Peyer's patch (tissue), 4 donors: ENCODE measurements at places on chromosomes 13 and 19.

DNA sequence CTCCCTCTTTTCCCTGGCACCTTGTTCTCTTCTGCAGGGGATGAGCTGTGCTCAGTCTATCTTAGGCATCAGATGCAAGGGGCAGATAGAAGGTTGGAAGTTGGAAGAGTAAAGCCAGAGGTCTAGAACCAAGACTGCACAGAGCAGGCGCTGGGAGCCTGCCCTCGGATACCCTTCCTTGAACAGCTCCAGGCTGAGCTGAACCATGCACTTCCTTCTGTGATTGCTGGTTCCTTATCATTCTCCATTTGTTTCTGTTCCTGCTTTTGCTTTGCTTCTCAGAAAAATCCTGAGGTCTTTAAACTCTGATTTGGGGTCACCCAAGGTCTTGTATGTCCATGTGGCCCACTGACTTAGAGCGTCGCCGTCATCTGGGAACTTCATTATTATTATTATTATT, 36.3 kb downstream of the ARHGEF18 start:
- no peak for DNase-seq

DNA sequence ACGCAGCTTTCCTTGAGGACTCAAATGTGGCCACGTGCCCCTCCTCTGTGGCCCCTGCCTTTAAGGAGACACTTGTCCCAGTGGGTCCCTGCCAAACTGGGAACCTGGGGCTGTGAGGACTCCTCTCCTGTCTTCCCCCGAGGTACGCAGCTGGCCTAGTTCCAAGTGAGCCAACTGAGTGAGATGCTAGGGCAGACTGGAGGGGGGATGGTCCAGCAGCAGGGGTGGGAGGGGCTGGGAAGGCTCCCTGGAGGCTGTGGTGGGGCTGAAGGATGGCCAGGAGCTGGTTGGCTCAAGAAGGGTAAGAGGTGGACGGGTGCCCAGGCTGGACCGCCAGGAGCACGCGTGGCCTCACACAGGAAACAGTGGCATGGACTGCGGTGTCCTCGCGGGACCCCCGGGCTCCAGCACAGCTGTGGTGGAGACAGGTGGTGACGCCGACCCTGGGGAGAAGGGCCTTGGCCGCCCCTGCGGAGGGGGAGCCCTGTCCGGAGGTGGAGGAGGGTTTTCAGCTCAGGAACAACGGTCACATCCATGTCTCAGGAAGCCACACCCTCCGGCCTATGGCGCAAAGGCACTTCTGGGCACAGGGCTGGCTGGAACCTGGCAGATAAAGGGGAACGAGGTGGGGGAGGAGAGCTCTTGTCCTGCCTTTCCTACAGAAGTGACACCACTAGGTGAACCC, 45.8 kb downstream of the MLLT1 start:
- no peak for DNase-seq

GRCh38 chr13:22486490-22486889, 694.3 kb upstream of the SGCG start:
- DNase-seq = no peak

DNA sequence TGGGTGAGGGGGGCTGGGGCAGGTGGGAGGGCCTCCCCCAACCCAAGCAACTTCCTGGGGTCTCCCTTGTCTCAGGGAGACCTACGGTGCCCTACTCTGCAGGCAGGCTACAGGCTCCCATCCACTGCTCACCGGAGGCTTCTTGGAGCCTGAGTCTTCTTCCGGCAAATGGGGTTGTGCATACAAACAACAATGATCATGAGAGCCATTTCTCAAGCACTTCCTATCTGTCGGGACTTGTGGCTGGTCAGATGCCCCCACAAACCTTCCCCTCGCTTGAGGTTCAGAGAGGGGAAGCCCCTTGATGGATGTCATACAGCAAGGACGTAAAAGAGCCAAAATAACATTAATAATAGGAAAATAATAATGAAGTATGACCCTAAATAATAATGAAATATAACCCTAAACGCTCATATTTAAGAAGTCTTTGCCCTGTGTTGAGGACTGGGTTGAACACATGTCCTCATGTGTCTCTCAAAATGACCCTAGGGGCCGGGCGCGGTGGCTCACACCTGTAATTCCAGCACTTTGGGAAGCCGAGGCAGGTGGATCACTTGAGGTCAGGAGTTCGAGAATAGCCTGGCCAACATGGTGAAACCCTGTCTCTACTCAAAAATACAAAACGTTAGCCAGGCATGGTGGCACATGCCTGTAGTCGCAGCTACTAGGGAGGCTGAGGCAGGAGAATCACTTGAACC, 727 bp downstream of the CD37 start:
- no peak for DNase-seq

DNA sequence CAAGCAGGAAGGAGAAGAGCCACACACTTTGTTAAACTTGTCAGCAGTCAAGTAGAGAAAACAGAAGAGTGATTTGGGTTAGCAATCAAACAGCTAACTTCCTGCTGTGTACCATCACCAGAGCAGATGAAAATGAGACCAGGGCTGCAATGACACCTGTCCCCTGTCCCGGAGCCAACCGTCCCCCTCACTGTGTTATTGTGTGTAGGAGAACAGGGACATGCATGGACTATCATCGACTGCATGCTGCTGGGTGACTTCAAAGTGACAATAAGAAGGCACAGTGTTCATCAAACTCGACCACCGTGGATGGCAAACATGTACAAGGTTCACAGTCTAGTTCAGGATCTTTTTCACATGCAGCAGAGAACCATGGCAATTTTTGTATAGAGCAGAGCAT, 94.0 kb upstream of the SLC15A1 start:
- no peak for DNase-seq

- DNase-seq = no peak
These were observed 189.6 kb upstream of the CSNK1A1L start for GRCh38 chr13:37295071-37295470.

DNA sequence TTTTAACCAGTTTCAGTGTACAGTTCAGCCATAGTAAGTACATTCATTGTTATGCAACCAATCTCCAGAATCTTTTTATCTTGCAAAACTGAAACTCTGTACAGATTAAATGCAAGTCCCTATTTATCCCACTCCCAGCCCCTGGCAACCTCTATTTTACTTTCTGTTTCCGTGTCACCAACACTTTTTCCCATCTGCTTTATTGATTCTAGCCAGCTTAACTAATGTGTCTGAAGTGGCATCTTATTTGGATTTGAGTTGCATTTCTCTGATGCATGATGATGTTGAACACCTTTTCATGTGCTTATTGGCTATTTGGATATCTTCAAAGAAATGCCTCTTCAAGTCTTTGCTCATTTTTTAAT, 18.9 kb downstream of the SPATA13 start:
- DNase-seq = no peak

DNA sequence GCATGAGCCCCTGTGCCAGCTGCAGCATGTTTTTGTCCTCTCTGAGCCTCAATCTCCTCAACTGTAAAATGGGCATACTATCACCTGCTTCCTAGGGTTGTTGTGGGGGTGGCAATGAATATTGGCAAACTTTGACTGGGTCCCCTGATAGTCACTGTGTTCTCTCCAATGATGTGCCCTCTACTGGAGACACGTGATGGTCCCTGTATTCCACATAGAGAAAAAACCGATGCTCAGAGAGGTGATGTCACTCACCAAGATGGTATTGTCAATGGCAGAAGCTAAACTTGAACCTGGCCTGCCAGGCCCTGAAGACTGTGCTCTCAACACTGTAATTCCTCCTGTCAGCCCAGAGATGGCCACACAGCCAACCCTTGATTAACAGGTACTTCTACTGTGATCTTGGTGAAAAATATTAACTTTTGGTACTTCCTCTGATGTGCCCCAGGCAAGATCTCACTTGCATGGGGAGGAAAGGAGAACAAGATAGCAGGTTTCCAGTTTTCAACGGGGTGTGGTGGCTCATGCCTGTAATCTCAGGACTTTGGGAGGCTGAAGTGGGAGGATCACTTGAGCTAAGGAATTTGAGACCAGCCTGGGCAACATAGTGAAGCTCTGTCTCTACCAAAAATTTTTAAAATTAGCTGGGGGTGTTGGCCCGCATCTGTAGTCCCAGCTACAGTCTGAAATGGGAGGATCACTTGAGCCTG, 3.6 kb downstream of the CEACAM20 start:
- DNase-seq = no peak

DNA sequence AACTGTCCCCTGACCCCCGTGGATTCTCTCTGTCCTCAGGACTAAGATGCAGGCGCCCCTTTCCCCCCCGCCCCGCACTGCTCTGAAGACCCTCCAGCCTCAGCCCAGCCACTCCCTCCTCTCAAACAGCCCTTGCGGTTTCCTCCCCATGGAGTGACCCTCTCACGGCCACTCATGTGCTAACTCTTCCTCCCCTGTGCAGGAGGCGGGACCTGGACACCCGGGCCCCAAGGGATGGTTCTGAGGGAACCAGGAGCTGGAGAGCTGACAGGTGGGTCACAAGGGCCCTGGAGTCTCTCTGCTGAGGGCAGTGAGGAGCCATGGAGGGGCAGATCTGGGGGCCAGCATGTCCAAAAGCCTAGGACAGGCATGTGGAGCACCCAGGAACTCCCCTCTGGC, 1.9 kb downstream of the ISOC2 start:
- no peak for DNase-seq

DNA sequence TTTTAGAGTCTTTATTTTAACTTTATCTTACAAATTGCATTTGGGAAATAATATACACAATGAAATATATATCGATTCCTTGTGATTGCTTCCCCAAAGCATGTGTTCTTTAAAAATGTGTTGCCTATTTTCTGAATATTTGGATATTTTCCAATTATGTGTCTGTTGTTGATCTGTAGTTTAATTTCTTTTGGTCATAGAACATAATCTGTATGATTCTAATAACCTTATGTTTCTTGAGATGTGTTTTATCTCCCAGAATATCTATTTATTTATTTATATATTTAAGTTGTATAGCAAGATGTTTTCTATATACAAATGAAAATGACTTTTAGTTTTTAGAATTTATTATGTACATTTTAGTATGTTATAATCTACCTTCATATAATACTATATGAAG, 710.8 kb upstream of the PCDH20 start:
- DNase-seq = no peak

- no peak for DNase-seq
These were observed 158.9 kb upstream of the SGCG start for GRCh38 chr13:23021906-23022305.

DNA sequence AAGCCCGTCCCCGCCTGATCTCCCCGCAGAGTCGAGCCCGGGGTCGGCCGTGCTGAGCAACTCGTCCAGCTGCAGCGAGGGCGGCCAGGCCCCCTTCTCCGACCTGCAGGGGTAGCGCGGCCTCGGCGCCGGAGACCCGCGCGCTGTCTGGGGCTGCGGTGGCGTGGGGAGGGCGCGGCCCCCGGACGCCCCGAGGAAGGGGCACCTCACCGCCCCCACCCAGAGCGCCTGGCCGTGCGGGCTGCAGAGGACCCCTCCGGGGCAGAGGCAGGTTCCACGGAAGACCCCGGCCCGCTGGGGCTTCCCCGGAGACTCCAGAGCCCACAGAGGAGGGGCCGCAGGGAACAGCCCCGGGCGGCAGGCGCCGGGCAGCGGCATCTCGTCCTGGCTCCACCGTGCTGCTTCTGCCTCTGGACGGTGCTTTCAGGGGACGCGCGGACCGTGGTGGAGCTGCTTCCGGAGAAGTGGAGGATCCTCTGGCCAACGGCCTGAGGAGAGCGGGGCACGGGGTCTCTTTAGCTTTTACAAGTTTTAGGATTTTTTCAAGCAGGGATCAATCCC, 8.8 kb upstream of the F7 start:
- DNase-seq = no peak

- no peak for DNase-seq
These were observed 37.6 kb downstream of the GRIK5 start for GRCh38 chr19:42032431-42032830.

DNA sequence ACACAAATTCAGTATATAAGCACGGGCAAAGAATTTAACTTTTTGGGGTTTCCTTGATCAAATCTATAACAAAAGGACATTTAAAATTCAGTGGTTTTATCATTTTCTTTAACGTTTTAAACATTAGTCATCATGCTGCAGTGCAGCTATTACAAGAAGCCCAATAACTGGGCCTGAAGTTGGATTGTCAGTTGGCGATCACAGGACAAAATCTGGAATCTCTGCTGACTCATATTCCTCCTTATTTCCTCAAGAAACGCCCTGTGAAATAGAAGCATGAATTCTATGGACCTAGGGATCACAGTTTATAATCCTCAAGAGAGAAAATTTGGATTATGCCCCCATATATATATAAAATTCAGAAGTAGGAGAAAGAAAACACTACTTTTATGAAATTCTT, 971.6 kb upstream of the MIR17HG start:
- no peak for DNase-seq

DNA sequence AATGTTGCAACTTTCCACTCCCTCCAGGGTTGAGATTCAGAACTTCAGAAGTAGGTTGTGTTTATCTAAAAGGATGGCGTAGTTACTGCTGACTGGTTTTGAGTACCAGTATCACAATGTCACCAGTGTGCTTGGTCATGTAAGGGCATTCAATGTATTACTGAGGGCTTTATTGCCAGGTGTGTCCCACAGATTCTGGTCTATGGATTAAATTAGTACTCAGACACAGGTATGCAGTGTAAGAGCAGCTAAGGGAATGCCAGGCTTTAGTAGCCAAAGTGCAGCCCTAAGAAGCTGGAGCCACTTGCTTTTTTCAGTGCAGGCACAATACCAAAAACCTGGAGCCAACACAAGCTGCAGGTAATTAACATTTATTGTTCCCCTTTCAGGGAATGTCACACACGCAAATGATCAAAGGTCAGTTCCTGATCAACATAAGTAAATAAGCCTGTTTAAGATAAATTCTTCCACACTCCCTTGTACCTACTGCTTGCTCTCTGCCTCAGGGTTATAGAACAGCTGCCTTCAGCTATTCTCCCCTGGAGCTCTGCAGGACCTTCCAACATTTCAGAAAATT, 130.1 kb upstream of the ZNF91 start:
- no peak for DNase-seq

GRCh38 chr13:70218618-70219017, 110.4 kb upstream of the KLHL1 start:
- DNase-seq = no peak

- DNase-seq = no peak
These were observed 882.6 kb upstream of the SLITRK5 start for GRCh38 chr13:86788616-86789015.

- DNase-seq = no peak
These were observed 68.0 kb downstream of the MLLT1 start for GRCh38 chr19:6211632-6212402.

- no peak for DNase-seq
These were observed 104.4 kb downstream of the LHFPL6 start for GRCh38 chr13:39498471-39499114.

DNA sequence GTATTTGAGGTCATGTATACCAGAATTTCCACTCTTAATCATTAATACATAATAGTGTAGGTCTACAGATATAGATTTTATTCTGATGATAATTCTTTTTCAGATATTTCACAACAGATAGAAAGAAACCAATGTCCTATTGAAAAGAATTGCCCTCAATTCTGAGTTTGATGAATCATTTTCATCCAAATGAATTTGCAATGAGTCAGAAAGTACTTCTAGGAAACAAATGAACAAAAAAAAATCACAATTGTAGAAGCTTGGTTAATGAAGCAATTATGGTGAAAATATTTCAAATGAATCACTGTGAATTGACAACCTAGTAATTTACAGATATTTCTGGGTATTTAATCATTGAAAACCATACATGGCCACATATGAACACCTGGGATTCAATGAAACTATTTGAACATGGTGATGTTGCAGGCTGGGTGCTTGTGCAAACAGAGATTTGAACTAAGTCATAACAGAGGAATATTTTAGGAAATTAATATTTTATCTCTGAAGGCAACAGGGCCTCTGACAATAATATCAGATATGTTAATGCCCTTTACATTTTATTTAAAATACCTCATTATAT, 360.9 kb downstream of the SLITRK5 start:
- no peak for DNase-seq
